ENCODE measurements at places on chromosomes 1 and 21.
A peak's percentile ranks its signal among the peaks of the same experiment; 100 is the strongest.

DNA sequence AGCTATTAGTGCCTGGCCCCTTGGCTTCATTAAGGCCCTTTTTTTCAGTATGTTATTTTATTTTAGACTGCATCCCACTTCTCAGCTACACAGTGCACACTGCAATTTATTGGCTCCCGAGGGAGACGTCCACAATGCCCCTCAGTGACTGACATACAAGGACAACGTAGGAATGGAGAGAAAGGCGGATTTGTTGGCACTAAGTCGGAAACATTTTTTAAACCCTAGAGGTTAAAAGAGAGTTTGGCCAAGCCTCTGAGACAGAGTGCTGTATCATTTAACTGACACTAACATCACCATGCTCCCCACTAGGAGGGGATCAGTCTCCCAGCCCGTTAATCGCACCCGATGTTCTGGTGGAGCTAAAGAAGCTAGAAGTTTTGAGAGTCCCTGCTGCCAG lies 45.7 kb upstream of the FOXD3 start:
- DNase-seq: no peak

DNA sequence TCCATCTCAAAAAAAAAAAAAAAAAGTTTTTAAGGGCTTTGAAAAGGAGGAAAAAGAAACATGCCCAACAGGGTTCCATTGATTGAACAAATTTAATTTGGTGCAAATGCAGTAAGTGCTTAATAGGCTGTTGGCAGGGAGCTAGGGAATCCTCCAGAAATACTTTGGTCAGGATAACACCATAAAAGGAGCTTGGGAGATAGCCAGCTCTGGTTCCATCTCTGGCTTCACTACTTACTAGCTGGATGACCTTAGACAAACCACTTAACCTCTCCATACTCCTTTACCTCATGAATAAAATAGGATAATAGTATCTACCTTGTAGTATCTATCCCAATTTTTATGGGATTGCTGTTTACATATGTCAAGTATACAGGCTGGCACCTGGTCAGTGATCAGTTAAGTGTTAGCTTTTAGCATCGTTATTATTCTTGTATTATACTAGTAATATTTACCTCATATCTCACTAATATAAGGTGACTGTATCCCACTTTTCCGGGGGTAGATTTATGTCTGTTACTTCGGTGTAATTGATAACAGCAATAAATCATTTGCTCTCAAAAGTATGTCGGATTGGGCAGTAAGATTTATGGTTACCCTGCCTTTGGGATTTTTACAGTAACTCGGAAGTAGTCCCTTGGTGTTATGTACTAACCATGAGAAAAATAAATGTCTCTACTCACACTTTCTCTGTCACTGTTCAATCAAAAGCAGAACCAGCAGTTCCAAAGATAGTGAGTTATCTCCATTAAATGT lies 36.4 kb downstream of the BTG3 start:
- no peak for DNase-seq

DNA sequence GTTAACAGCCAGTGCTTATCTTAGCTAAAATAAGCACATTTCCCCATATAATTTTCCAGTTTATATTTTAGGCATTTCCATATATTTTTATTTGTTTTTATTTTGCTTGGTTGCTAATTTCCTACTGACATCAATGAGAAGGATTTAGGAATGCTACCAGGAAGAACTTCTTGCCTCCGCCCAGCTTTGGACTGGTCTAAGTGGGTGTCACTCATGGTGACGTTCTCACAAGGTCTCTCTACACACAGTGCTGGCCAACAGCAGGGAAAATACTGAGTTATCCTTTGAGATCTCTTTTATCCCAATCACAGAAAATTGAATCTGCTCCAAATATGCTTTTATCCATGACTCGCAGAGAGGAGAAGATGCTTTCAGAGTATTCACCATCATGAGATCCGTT lies 13.2 kb downstream of the MX1 start:
- no peak for DNase-seq

DNA sequence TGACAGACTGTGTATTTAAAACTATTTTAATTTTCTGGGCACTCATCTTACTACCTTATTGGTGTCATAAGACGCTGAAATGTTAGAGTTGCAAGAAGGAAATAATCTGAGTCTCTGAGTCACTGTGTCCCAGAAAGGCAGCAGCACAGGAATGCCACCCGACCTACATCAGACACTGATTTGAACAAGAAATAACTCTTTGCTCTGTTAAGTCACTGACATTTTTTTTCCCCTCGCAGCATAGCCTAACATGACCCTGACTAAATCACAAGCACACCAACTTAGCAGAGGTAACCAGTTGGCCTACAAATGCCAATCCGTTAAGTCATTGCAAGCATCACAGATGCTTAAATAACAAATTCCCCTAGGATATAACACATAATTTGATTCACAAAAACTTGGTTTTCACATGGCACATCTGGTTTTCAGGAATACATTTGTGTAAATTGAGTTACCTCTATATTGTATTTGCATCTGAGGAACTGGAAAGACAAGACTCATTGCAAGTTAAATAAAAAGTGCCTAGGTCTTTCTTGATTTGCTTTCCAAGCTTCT lies 349.1 kb downstream of the SEC16B start:
- no peak for DNase-seq

DNA sequence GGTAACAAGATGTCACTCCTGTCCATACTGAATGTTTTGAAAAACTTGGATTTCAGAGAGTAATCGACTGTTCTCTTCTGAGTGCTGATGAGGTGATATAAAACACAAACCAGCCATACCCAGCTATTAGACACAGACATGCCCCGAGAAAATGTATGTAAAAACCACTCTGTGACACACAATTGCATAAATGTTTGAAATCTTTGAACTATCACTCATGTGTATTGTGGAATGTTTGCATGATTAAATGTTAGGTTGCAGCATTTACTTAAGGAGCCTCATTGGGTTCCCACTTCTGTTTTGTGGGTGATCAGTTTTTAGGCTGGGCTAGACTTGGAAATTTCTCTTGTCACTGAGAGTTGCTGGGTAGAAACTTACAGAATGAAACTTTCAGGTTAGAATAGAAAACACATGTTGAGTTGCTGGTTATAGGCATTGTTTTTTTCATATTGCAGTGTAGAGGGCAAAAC lies 270.4 kb upstream of the B3GALT2 start:
- DNase-seq: no peak

DNA sequence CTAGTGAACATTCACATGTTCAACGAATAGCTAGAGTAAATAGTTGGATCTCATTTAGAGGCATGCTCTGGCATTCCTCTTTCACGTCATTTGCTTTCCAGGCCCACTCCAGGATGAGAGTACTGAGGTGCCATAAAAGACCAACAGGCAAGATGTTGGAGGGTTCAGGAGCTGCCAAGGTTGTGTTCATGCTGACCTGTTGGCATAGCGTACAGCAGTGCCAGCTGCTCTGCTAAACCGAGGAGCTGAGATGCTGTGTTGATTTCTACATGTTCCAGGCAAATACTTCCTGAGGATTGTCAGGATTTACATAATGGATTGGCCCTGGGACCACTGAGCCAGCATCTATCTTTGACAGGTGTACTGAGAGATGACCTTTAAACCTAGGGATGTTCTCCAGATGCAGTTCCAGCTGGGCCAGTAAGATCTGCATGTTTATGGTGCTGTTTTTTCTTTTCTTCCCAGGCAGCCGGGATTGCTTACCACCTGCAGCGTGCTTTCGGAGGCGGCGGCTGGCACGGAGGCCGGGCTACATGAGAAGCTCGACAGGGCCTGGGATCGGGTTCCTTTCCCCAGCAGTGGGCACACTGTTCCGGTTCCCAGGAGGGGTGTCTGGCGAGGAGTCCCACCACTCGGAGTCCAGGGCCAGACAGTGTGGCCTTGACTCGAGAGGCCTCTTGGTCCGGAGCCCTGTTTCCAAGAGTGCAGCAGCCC lies 66.9 kb downstream of the DISC1 start:
- DNase-seq: peak; percentile 55

GRCh38 chr21:14535702-14536101 lies 10.4 kb downstream of the SAMSN1 start:
- no peak for DNase-seq

GRCh38 chr1:152440635-152441471 lies 26.8 kb upstream of the CRNN start:
- DNase-seq: peak; percentile 64

- no peak for DNase-seq
Observed at GRCh38 chr1:168920456-168921094, 185.9 kb upstream of the ATP1B1 start.

DNA sequence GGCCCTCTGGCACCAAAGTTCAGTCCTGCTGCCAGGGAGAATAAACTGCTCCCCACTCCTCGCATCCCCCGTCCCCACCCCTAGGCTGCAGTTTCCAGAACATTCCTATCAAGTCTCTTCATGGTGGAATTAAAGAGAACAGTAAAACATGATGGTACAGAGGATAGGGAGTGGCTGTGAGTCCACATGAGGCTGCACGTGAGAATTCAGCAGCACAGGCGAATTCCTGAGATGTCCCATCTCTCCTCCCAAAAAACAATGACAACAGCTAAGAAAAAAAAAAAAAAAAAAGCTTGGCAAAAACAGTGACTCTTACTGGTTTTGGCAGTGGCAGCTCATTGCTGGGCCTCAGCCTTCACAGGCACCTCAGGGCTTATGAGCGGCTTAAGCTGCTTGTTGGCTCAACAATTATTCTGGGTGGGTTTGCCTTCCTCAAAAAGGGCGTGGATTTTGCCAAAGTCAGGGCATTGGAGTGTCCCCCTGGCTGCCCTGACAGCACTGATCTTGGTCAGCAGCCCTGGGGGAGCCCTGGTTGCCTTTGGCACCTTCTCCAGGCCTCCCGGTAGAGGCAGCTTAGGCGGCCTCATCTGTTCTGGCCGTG lies 5.7 kb upstream of the IFFO2 start:
- DNase-seq: no peak

DNA sequence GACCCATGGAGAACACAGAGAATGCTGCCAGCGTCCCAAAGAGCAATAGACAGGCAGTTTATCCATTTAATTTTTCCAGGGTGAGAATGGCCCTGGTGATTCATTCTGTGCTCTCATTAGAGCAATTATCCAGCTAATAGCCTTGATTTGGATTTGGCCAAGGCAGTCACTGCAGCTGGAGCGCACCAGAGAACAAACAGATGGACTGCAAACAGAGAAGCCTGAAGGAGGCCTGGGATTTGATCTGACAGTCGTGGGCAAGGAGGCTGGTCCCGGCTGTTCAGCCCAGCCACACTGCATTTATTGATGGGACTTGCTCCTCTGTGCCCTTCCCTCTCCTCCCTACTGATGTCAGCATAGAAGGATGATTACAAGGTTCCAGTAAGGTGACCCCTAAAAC lies 353.9 kb upstream of the C1orf174 start:
- DNase-seq: peak; percentile 64

GRCh38 chr1:246573491-246573890 lies 7.2 kb downstream of the CNST start:
- DNase-seq: no peak

- DNase-seq: no peak
Observed at GRCh38 chr1:98044071-98044697, 123.3 kb upstream of the DPYD start.

- DNase-seq: no peak
Observed at GRCh38 chr1:55214934-55215193, 300 bp downstream of the USP24 start.

DNA sequence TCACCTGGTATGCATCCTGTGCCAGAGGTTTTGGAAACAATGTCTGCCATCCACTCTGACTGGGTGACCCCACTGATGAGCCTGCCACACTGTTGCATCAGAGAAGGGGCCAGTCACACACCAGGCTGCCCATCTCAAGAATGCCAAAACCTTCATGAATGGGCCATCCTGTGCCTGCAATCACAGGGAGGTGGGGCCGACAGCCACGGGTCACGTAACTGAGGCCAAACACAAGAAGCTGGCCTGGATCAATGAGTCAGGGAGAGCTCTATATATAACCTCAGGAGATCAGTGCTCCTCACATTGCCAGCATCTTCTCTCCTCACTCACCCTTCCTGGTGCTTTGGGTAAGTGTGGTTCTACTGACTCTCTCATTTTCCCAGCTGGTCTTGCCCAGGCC lies at the start of gene LORICRIN:
TSS of gene LORICRIN (plus strand) at position 301 of the 400 bp plus-strand sequence. CDS start 1,263 bp downstream, outside the sequence.
- DNase-seq: no peak

DNA sequence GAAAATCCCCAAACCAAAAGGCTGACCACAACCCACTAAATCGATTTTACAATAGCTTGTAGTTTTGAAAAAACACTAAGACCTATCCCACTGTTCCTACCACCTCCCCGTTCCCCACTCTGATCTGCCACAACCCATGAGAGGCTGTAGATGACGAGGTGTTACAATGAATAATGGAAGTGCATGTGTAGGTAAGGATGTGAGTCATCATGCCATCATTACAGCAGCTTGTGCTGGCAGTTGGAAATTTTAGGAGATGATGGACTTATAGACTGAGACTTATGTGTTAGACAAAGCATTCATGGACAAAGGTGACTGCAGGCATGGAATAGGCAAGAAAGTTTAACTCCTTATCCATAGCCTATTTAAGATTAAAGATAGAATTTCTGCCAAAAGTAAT lies 184.7 kb upstream of the CACYBP start:
- DNase-seq: no peak

DNA sequence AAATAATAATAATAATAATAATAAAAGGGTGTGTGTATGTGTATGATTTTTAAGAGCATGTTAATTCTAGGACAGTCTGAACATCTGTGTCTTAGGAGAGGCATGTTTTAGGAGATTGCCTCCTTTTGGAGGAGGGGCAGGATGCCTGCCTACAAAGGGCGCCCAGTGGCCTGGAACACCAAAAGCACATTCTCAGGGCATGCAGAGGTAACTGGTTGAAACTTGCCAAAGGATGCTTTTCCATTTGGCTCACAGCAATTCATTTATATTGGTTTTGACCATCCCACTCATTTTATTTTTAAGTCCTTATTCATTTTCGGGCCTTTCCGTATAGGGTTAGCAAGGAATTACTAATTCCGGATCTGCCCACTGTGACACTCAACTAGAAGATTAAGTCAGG lies 21.1 kb upstream of the LAMC2 start:
- no peak for DNase-seq

DNA sequence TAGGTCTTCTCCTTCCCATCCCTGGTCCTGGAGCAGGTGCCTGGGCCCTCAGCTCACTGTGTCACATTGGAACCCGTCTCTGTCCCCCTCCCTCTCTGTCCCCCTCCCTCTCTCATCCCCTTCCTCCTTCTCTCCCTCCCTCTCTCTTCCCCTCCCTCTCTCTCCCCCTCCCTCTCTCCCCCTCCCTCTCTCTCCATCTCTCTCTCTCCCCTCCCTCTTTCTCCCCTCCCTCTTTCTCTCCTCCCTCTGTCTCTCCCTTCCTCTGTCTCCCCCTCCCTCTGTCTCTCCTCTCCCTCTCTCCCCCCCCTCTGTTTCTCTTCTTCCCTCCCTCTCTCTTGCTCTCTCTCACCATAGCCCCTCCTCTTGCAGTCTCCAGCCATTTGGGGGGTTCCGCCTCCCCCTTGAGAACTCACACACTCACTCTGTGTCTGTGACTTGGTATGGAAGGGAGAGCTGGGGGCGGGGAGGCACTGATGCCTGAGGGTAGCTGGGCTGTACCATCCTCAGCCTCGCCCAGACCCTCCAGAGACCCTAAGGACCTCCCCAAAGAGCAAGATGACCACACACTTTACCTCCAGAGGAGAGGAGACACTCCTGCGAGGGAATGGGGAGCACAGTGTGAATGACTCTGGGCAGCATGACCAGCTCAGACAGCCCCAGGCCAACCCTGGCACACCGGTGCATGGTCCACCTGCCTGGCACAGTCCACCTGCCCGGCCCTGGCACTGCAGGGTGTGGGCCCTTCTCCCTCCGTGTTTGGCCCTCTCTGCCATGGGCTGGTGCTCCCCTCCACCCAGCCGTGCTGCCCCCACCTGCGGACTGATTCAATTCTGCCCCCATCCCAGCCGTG lies 102.8 kb upstream of the ARHGEF16 start:
- DNase-seq: no peak

- DNase-seq: no peak
Observed at GRCh38 chr1:183219616-183220009, 33.5 kb downstream of the LAMC2 start.

Measured in NCI-H1694 (cell line).